ENCODE measurements at places on chromosomes 13 and 19.
A peak's percentile ranks its signal among the peaks of the same experiment; 100 is the strongest.

DNA sequence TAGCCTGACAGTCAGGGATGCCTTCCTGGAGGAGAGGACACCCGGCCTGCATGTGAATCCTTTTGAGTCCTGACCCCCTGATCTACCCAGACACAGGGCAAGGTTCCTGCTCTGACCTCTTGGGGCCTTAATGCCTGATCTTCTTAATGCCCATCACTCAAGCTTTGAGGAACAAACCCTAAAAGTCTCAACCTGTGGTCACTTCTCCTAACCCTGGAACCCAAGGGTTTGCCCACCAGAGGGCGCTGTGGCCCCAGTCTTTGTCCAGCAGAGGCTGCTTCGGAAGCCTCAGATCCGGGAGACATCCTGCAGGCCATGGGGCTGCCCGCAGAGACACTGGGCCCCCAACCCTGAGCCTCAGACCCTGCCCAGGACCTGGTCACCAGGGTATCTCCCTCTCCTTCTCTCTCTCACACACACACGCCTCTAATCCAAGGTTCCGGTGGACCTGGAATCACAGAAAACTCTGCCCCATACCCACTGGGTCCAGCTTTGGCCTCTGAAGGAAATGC lies 9.8 kb upstream of the DPF1 start:
- peak; percentile 88 for DNase-seq

- DNase-seq = no peak
Observed at GRCh38 chr13:113158946-113159345, 498 bp downstream of the PROZ start.

DNA sequence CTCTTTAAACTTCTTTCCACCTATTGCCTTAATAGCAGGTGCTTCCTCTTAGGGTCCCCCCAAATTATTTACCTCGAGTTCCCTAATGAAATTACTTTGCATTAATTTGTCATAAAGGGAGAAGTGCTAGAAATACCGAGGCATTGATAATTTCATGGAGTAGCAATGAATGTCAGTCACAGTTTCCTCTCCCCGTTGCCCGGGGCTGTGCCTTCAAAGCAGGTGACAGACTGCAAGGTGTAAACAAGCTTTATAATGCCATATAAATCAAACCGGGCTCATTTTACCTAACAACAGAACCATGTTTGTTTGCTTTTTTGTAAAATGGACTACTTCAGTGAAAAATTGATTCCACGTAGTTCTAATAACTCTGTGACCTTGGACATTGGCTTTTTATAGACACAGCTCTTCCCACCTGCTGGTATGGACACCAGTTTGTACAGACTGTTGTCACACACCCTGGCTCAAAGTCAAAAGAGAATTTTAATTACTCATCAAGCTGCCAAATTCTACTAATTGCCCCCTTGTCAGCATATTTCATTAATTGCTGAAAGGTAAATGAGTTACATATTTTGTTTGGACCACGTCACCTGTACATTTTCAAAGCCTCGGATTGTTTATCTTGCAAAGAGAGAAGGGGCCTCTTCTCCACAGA lies 171.1 kb downstream of the STK24 start:
- DNase-seq = no peak

GRCh38 chr19:49791776-49792445 lies 21.2 kb downstream of the FUZ start:
- DNase-seq = no peak

DNA sequence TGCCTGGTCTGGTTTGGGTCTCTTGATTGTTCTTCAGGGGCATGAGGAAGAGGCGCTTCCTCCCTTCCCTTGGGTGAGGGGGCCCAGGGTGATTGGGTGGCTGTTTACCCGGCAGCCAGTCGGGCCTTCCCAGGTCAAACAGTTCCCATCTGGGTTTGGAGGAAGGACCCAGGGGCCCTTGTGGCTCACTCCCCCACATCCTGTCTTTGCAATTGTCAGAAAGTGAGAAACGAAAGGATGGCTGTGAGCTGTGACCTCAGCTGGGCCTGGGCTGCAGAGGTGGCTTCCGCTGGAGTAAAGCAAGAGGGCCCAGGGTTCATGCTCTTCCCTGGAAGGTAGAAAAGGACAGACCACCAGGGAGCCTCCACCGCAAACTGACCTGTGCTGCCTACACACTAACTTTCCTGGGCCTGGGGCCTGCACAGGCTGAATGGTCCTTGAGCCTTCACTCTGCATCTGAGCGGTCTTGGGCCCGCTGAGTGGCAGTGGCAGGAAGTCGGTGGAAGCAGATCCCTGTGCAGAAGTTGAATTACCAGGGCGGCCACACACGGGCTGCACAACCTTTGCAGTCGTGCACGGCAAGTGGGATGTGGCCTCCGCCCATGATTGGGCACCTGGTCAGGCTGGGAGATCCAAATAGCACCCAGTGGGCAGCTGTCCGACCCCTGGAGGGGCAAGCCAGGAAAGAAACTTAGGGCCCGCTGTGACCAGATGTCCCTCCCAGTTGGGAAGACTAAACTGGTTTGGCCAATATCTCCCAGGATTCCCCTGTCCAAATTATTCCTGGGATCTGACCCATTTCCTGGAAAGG lies 5.3 kb upstream of the CD79A start:
- peak; percentile 78 for DNase-seq

DNA sequence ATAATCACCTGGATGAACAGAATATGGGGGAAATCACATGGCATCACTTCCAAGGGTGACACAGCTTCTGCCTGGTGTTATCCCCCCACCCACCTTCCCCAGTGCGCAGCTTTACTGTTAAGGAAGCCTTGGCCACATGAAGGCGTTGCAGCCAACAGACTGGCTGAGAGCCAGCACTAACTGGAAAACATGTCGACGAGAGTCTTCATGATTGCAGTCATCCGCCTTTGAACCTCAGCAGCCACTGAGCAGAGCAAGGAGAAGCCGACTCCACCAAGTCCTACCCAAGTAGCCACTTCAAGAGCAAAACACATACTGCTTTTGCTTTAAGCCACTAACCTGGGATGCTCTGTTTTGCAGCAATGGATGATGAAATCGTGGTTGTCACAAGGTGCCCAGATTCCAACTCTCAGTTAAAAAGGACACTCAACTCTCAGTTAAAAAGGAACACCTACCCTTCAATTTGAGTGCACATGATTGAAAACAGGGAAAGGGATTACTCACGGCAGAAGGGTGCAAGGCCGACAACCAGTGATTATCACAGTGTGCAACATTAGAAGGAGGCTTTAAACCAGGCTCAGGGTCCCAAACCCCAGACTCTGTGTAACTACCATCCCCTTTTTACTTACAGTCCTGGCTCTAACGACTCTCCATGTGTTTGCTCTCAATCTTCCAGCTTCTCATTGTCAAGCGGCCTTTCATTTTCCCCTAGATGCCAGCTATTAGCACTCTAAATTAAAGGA lies 149.1 kb downstream of the KLF12 start:
- no peak for DNase-seq

GRCh38 chr19:48190288-48190884 lies 19.9 kb downstream of the ZSWIM9 start:
- peak; percentile 26 for DNase-seq

DNA sequence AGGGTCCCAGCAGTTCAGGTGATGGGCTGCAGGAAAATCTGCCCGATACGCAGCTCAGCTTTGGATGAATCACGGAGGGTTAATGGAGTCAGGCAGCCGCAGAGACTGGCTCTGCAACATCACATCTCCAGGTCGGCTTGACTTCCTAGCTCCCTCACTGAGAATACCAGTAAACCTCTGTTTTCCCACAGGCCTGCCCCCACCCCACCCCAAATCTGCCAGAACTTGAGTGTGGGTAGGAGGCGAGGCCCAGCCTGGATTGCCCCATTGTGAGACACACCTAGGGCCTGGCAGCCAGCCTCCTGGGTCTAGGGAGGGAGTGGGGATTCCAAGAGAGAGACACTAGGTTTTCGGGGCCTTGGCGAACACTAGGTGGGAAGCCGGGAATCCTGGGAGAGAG lies 3.7 kb upstream of the KRTDAP start:
- no peak for DNase-seq

DNA sequence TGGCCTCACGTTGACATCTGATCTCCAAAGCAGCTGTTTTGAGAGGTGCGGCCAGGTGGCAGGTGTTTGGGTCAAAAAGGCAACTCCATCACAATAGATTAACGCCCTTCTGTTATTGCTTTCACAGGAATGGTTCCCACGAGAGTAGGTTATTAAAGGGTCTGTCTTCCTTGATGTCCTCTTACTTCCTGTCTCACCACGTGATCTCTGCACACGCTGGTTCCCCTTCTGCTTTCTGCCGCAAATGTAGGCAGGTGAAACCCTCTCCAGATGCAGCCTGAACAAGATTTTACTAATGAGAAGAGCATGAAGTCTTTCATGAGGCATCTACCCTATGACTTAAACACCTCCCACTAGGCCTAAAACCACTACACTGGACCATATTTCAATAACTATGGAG lies 22.8 kb upstream of the ZNF564 start:
- peak; percentile 16 for DNase-seq

DNA sequence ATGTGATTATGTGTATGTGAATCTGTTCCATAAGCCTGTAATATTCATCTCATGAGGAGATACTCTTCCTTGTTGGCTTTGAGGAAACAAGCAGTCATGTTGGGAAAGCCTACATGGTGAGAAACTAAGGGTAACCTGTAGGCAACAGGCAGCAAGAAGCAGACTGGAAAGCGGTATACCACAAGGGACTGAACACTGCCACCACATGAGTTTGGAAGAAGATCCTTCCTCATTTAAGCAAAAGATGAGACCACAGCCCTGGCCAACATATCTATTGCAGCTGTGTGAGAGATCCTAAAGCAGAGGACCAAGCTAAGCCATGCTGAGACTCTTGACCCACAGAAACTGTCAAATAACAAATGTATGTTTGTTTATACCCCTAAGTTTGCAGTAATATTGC lies 134.8 kb downstream of the B3GLCT start:
- DNase-seq = no peak

GRCh38 chr19:4409123-4409933 lies 6.9 kb downstream of the CHAF1A start:
- DNase-seq = no peak

GRCh38 chr19:47754206-47755064 lies 9.1 kb downstream of the NOP53 start:
- DNase-seq = no peak

DNA sequence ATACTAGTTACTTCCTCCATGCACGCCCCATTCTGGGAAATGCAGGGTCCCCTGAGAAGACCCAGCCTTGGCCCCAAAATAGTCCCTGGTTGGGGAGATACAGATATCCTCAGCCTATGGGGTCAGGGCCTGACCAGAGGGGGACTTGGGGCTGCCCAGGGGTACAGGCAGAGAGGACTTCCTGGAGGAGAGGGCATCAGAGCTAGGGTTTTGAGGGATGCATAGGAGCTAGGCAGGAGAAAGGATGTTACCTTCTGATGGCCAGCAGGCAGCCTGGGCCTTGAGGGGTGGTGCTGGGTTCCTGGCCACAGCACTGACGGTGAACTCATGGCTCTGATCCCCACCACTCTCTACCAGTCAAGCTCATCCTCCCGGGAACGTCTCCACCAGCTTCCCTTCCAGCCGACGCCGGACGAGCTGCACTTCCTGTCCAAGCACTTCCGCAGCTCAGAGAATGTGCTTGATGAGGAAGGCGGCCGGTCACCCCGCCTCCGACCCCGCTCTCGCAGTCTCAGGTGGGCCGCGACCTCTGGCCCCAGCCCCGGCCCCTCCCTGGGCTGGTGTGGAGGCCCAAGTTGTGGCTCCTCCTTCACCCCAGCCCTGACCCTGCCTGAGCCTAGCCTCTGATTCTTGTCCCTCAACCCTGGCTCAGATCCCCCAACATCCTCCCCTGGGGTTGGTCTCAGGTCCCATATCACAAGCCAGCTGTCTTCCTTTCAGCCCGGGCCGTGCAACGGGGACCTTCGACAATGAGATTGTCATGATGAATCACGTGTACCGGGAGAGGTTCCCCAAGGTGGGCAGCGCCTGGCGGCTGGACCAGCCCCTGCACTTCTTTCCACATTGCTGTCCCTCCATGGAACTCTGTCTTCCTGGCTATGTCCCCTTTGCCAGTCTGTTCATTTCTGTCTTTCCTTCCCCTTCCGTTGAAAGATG lies 25.6 kb downstream of the MAST3 start:
- DNase-seq = no peak

- DNase-seq = peak; percentile 82
Observed at GRCh38 chr19:19627621-19628500, at the start of gene LPAR2. Gene LPAR2 (minus strand): TSS chr19:19628220. CDS start chr19:19627275, 945 bp downstream.

DNA sequence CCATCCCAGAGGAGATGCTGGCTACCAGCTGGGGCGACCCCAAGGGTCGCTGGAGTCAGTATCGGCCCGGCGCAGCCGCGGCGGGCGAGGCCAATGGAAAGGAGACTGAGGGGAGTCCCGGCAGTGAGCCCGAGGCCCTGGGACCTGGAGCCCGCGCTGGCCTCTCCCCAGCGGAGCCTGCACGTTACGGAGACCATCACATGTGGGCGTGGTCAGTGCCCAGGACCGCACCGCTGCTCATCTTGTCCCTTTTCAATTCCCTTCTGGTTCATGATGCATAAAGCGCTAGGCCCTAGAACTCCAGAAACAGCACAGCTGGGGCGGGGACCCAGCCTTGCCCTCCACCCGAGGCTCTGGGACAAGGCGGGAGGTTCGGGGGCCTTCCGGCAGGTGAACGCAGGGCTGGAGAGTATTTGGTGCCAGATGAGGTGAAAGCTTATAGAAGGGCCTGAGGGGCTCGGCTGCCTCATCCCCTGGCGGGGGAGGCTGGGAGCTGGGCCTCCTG lies 8.0 kb downstream of the C19orf25 start:
- DNase-seq = no peak

GRCh38 chr13:30038884-30039283 lies 188.5 kb upstream of the UBL3 start:
- DNase-seq = no peak

GRCh38 chr19:18392417-18392816 lies 5.0 kb downstream of the LRRC25 start:
- DNase-seq = peak; percentile 59

DNA sequence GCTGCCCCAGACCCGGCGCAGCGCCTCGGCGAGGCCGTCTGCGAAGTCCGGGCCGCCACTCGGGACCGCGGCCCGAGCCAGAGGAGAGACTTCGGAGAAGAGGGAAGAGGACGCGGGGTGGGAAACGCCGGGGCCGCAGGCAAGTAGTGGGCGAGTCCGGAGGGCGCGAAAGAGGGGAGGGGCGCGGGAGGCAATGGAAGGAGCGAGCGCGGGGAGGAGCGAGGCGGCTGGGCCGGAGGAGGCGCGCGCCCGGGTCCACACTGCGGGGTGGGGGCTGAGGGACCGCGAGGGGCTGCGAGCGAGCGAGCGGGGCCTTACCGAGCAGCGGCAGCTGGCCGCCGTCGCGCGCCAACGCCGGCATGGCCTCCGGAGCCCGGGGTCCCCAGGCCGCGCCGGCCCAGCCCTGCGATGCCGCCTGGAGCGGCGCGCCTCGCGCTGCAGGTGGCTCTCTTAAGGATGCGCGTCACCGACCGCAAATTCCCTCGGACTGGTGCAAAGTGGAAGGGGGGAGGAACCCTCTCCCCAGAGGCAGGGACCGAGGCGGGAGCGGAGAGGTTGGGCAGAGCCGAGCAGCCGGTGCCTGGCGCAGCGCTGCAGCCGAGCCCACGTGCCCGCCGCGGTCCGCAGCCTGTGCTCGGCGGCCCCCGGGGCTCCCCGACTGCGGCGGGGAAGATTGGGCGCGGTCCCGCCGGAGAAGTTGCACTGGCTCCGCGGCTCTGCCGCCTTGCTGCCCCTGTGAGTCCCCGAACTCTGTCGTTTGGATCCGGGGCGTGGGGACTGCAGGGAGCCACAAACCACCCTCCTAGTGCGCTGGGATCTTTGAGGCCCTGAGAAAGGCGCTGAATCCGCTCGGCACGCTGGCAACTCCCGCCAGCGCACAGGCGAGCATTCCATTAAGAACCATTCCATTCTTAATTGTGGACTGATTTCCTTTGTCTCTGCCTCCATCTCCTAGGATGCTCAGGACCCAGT lies at the start of gene FLT3:
Gene FLT3 (minus strand): TSS at position 427 of the 972 bp plus-strand sequence. CDS start 66 bp downstream, at position 361.
- DNase-seq = peak; percentile 62
